ENCODE measurements at places on chromosomes 4 and X.

DNA sequence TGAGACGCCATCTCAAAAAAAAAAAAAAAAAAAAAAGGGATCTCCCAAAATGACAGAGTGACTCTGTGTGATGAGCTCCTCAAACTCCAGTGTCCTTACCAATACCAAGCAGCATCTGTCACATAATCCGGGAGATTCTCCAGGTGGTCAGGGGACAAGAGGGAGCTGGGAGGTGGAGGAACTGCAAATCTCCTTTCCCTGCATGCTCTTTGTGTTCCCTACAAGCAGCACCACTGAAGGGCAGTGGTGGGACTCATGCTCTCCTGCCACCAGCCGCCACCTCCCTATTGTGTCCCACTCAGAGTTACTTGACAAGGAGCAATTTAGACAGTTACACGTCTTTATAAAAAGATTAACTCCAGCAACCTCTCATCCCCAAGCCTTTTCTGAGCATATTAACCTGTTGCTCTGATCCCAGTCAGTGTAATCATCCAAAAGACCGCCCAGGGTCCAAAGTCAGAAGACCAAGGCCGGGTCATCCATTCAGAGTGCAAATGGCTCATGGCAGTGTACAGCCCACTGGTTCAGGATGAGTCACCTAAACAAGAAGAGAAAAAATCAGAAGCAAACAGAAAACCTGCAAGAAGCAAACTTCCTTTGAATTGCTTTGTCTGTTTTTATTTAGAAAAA, 23.6 kb downstream of the MGST2 start:
- no peak for DNase-seq

DNA sequence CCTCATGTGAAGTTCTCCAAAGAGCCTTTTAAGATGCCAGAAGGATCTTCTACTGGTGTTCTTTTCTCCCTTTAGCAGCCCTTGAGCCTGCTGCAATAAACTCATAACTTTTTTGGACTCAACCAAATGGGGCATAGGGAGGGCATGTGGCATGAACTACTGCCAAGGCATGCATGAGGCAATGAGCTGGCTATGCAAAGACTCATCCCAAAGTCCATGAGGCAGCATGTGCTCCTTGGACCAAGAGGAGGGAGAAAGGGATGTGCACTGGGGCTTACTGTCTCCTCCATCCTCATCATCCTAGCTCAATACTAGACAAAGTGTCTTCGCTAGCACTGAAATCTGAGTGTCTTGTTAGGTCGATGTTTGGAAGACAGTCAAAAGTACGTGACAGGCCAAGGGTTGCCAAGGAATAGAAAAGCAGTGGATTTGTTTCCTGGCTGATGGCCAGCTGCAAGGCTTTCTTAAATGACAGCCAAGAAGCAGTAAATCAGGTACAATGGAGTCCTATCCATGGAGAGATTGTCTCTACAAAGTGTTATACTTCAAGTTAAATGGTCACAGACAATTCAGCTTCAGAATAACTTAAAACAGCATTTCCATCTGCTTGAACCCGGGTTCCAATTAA, 44.5 kb upstream of the ATXN3L start:
- no peak for DNase-seq

DNA sequence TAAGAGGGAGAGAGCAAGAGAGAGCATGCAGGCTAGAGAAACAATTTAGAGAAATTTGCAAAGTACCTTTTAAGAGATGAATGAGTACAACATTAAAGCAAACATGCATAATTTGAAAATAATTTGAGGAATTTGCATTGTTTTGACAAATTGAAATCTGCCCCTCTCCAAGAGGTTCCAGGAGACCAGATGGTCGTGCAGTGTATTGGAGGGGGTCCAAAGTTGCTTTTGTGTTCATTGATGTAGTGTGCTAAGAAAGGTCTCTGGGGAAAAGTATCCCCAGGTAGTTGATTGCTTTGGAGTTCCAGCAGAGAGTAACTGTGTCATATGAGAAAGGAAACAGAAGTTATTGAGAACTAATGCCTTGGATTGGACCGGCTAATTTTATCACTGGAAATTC, 635.0 kb upstream of the TENM3 start:
- no peak for DNase-seq

DNA sequence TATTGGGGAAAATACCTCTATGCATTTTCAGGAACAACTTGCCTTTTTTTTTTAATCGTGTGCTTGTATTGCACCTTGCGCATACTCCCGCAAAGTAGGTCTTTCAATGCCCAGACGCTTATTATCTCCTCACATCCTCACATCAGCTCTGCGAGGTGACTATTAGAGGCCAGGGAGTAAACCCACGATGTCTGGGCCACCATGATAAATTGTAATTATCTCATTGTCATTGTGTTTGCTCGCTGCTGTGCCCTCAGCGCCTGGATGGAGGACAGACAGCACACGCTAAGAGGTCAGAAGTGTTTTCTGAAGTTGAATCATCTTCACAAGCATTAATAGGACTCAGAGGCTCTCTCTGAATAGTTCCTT, 1.0 kb upstream of the RELL1 start:
- DNase-seq: no peak

DNA sequence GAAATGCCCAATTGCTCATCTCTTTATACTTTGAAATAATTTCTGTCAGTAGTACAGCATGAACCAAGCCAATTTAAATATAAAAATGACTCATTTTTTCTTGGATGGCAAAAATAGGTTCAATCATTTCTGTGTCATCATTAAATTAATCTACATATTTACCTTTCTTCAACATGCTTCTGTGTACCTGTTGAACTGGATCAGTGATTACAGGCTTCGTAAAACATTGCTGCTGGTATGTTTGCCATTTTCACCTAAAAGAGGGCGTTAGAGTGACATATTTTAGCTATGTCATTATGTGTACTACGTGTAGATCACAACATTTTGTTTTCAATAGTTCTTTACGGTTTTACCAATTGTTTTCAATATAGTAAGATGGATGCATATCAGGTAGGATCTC, 340.5 kb upstream of the MAOA start:
- DNase-seq: no peak

- no peak for DNase-seq
These were observed 673.6 kb upstream of the TENM3 start for GRCh38 chr4:181569553-181569952.

- DNase-seq: no peak
These were observed 8.0 kb downstream of the ZNF827 start for GRCh38 chr4:145930592-145930991.

DNA sequence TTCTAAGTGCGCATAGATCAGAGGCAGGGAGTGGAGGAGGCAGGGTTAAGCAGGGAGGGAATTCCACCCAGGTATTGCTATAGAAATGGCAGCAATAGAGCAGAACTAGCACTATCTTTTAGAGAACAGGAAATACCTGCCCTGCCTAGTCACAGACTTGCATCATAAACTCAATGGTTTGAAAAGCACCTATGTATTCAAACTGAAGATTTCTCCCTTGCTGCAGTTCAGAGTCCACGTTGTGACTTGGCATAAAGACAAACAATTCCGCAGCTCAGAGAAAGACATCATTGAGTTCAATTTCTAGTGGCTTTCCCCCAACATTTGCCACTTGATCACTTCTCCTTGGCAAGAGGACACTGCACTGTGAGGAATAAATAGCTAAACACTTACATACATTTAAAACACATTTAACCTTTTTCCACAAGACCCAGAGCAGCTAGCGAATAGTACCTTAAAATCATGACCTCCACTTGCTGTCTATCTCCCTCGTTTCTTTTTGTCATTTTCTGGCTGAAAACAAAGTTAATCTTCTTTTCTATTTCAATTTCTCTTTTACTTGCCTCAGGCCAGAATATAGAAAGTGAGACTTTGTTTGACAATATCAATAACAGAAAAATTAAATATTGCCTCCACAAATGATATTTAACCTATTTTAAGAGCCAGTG, 42.4 kb downstream of the SLC7A11 start:
- no peak for DNase-seq

- DNase-seq: no peak
These were observed 1938.9 kb upstream of the TENM3 start for GRCh38 chr4:180304321-180304720.

- no peak for DNase-seq
These were observed 85.2 kb upstream of the SLC7A11 start for GRCh38 chr4:138327338-138327737.

- DNase-seq: no peak
These were observed 336.3 kb downstream of the PPP3CA start for GRCh38 chr4:101010987-101011386.

GRCh38 chr4:83282049-83282535, 2.5 kb downstream of the COQ2 start:
- DNase-seq: peak; percentile 64

- peak; percentile 57 for DNase-seq
These were observed 863 bp upstream of the RAB33A start for GRCh38 chrX:130170752-130171445.

DNA sequence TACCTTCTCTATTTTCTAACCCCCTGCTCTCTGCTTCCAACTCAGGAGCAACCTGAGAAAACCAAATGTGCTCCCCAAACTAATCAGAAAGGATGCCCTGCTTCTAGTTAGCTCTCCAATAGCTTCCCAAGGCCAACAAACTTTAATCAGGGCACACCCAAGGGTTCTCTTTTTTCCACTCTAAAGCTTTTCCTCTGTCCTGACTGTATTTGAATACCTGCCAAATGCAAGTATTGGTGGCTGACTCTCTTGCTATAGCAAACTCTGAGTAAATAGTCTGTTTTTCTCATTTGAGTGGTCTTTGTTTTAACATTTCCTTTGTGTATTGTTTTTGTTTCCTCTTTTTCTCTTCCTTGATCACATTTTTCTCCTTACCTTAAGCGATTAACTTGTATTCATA, 52.5 kb downstream of the GBA3 start:
- no peak for DNase-seq

DNA sequence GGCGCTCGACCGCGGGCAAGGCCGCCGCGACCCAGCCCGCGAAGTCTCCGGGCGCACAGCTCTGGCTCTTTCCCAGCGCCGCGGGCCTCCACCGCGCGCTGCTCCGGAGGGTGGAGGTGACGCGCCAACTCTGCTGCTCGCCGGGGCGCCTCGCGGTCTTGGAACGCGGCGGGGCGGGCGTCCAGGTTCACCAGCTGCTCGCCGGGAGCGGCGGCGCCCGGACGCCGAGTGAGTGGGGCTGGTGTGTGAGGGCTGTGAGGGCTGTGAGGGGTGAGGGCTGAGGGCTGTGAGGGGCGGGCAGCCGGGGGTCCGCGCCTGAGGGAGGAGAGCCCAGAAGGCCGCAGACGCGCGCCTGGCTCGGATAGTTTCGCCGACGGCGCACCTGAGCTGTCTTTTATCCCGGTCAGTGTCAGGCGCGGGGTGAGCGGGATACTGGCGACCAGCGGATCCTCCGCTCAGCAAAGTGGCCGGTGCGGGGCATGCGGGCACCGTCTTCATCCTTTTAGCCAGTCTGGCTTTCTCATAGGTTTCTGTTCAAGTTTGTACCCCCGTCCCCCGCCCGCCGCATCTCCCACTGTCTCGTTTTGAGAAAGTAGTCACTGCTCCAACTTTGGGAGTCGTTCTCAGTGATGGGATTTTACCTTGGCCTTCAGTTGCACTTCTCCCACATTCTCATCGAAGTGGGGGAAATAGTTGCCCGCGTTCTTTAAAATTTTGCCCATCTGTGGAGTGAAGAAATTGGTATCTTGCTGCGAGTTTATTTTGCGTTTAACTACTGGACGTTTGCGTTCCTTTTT, 586 bp downstream of the HERC5 start:
- no peak for DNase-seq

- DNase-seq: no peak
These were observed 130.6 kb downstream of the FRYL start for GRCh38 chr4:48649505-48649904.

- no peak for DNase-seq
These were observed 24.7 kb upstream of the MXRA5 start for GRCh38 chrX:3371163-3371562.

DNA sequence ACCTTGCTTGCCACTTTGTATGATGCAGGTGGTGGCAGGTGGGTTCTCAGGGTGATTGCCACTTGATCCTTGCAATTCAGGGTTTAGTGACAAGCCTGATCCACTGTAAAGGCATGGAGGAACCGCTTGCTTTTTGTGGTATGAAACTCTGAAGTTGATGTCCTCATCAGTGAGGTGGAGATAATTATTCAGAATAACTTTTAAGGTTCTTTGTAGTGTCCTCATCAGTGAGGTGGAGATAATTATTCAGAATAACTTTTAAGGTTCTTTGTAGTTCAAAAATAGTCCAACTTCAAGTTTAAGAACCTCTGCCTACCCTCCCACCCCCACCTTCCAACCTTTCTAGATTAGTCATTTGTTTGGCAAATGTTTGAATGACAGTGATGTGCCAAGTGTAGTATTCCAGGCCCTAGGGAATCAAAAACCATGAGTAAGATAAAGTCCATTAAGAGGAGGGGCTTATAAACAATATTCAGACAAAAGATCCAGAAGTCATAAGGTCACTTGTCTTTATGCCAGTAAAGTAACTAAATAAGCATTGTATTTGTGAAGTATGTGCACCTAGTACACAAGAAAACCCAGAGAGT, 51.2 kb downstream of the DCUN1D4 start:
- no peak for DNase-seq

- no peak for DNase-seq
These were observed 31.5 kb upstream of the STOX2 start for GRCh38 chr4:183873409-183874185.

- no peak for DNase-seq
These were observed 1.5 kb downstream of the ELF4 start for GRCh38 chrX:130108647-130109428.

DNA sequence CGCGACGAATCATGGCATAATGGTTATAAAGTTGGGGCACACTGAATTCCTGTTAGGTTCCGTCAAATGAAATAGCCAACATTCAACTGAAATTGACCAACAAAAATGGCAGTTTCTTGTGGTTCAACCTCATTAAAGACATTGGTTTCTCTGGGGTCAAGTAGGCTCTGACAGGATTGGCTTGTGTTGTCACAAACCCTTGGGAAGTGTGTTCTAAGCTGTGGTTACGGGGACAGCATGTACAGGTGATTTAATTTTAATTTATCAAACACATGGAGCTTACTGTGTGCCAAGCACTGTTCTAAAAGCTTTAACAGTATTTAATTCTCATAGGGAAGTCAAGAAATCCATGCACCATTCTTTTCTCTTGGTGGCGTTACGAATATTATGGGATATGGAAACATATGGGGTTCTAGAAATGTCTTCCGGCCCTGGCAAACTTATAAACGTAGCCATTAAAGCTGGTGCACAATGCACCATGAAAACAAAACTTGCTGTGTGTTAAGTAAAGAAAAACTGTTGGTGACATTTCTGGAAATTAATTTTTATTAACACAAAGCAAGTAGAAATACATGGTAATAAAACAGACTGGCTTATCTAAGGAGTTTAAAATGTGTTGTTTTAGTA, 891 bp downstream of the XK start:
- DNase-seq: no peak

DNA sequence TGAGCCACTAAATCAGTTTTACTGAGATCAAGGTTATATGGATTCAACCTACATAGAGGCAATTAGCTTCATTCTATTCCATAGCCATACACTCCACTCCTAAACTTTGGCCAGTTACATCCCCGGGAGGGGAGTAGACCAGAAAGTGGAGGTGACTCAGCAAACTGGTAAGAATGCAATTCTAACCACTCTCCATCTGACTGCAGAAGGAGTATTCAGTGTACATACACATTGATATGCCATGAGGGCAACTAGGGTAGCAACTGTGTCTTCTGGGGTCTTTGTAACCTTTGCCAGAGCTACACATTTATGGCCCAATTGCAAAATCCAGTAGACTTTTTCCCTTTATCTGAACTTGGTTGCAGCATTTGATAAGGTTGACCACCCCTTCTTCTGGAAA, 7.6 kb downstream of the SLC25A43 start:
- DNase-seq: no peak

Data from neural crest cell (in vitro differentiated cells).